ENCODE measurements at places on chromosomes 3 and 15.
A peak's percentile ranks its signal among the peaks of the same experiment; 100 is the strongest.

- DNase-seq: no peak
These were observed 15.5 kb upstream of the PRSS50 start for GRCh38 chr3:46733026-46733800.

- peak; percentile 66 for DNase-seq
These were observed 166.6 kb downstream of the ANO10 start for GRCh38 chr3:43455233-43455632.

GRCh38 chr3:165852711-165853110 is 15.5 kb upstream of the BCHE start:
- no peak for DNase-seq

GRCh38 chr15:63042877-63043334 is 359 bp downstream of the TPM1 start:
- DNase-seq: no peak

DNA sequence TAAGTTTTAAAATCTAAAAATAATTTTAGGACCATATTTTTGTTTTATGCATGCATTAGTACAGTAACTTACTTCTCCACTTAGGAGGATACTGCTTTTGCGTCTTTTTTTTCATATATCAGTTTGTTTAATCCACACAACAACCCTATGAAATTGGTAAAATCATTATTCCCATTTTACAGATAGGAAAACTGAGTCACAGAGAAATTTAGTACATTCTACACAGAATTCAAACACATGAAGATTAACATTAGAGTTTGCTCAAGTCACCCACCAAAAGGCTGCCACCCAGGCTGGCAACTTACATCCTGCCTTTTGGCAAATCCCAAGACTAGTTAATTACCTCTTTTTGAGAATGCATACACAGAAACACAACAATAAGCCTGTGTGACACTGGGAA is 28.7 kb downstream of the TNIK start:
- DNase-seq: no peak

GRCh38 chr15:45087513-45087912 is 26.5 kb downstream of the DUOX2 start:
- no peak for DNase-seq

DNA sequence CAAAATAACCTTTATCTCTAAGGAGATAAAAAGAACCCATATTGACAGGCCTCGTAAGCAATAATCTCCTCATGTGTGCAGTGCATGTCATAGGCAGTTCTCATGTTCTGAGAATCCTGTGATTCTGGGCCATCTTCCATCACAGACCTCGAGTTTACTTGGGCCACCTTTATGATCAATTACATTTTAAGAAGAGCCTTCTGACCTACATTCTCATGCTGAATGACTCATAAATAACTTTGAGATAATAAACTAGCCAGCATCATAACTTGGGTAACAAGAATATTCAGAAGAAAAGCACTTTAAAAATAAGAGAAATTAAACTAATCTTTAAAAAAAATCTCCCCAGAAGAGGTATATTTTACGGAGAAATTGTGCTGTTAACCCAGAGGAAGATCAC is 310.7 kb upstream of the ZNF717 start:
- DNase-seq: peak; percentile 3

DNA sequence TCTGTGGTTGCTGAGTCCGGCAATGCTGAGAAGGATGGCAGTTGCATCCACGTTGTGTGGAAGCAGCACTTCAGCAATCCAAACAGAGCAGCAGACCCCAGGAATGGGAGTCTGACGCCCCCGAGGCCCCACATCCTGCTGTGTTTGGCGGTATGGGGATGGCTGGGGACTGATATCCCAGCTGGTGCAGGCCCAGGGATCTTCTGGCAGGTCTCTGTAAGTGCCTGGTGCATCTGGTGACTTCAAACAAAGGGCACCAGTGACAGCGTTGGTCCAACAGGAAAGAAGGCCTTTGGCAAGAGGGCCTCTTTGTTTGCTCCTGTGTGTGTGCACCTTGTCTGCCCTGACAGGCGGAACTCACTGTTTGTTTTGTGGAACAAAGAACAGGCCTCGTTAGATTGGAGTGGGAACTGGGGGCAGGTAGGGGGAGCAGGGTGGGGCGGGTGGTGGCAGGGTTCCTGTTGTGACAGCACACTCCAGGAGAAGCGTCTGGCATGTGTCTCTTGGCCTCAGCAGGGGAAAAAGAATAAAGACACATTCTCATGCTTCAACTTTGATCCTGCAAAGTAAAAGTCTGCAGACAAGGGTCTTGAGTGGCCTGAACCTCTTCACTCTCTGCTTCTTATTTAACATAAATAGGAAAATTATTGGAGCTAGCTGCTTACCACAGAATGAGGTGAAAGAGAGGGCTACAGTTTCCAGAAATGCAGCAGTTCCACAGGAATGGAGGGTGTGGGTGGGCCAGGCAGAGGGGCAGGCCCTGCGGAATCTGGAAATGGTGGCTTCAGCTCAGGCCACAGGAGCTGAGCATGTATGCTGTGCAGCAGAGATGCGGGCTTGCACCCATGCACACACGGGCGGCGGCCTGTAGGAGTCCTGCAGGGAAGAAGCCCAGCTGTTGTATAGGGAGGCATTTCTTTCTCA is 94.5 kb upstream of the MYZAP start:
- DNase-seq: no peak

- no peak for DNase-seq
These were observed 355.5 kb downstream of the OCA2 start for GRCh38 chr15:27743638-27744037.

- DNase-seq: peak; percentile 13
These were observed 18.2 kb downstream of the CCR4 start for GRCh38 chr3:32969656-32970055.

- no peak for DNase-seq
These were observed 49.9 kb upstream of the NEDD4 start for GRCh38 chr15:56042982-56043980.

GRCh38 chr3:127166501-127167065 is 26.3 kb upstream of the PRR23E start:
- no peak for DNase-seq

DNA sequence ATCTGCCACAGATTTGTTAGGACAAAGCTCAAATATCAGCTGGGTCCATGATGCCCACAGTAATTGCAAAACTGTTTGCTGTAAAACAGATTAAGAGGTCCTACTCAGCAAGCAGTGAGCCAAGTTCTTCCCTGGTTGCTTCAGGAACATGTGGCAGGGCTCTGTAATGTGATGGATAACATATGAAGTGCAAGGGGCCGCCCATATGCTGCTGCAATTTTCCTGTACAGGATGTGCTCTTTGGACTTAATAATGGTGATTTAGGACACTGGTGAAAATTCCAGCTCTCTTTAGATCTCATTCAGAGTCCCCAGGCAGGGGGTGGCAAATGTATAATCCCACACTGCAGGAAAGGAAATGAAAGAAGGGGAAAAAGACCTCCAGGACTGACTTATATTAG is 289.4 kb downstream of the LSAMP start:
- DNase-seq: no peak

DNA sequence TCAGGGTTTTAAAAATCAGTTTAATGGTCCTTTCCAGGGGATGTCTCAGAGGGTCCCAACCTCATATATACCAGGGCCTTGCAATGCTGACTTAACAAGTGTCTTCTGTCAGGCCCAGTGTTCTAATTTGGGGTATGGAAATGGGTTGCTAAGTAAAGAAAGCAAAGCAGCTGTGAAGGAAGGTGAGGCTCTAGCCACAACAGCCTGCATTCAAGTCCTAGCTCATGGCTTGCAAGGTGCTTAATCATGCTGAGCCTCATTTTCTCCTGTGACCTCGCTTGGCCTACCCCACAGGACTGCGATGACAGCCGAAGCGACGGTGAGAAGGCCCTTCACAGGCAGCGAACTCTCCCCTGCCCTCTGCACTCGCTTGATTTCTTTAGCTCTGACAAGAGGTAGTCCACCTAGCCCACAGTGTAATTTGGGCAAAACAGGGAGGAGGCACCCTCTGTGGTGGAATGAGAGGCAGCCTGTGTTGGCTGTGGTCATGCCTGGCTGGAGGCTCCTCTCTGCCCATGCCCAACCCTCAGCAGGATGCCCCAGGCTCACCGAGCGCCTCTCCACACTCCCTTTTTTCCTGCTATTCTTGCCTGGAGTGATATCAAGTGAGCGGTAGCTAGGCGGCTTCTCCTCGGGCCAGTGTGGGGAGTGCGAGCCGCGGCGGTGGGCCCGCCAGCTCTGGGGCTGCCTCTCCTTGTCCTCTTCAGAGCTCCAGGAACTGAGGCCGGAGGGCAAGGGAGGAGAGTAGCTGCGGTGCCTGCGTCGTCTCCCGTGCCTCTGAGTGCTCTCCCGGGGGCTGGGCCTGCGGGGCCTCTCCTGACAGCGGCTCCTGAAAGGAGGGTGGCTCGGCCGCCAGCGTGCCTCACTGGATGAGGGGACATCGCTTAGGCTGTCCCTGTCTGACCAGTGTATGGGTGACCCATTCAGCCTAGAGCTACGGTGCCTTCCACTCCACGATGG is 29.2 kb downstream of the ILDR1 start:
- no peak for DNase-seq

GRCh38 chr3:159953325-159954085 is 35.1 kb upstream of the IL12A start:
- DNase-seq: no peak

GRCh38 chr15:78767331-78767951 is 43.8 kb downstream of the ADAMTS7 start:
- DNase-seq: no peak

DNA sequence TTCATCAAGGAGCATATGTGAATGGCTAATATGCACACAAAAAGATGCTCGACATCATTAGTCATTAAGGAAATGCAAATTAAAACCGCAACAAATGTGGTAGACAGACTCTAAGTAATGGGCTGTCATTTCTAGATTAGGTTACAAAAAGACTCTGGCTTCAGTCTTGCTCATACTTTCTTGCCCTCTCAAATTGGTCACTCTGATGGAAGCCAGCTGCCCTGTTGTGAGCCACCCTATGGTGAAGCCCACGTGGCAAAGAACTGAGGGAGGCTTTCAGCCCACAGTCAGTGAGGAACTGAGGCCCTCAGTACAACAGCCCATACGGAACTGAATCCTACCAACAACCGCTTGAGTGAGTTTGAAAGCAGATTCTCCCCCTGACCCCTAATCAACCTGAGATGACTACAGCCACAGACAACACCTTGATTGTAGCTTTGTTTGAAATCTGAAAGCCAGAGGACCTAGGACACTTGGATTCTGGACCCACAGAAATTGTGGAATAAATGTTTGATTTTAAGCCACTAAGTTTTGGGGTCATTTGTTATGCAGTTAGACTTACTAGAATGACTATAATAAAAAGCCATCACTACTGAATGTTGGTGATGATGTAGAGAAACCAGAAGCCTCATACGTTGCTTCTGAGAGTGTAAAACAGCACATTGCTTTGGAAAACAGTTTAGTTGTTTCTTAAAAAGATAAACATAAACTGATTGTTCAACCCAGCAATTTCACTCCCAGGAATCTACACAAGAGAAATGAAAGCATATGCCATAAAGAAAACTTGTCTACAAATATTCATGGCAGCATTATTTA is 45.7 kb downstream of the EHHADH start:
- DNase-seq: peak; percentile 41

DNA sequence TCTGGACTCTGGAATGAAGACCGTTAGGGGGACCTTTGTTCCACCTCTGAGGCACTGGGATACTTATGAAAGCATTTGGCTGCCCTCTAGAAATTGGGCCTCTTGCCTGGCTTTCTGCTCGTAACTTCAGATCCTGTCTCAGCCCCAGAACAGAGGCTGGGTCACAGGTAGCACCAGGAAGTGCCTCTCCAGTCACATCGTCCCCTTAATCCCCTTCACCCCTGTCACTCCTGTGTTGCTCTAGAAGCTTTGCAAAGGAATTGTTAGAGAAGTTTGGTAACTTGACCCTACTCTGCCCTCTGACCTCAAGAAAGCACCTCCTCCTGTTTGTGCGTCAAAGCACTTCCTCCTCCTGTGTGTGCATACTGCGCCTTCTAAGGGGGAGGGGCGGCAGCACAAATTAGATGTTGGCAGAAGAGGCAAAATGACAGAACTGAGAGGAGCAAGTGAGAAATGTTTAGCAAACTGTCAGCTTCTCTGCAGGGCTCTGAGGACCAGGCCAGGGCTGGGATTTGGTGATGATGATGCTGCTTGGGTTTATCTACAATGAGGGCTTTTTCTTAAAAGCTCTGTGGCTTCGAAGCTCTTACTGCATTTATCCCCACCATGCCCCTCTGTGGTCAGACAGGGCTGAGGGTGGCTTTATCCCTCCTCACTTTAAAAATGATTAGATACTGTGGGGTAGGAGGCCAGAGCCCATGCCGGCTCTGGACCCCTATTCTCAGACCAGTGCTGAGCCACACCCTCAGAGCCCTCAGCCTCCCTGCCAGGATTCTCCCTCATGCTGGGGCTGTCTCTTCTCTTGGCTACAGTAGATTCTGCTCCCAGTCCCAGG is 76.2 kb downstream of the LARS2 start:
- DNase-seq: no peak

GRCh38 chr15:79513940-79514339 is 81.8 kb downstream of the MINAR1 start:
- DNase-seq: no peak

DNA sequence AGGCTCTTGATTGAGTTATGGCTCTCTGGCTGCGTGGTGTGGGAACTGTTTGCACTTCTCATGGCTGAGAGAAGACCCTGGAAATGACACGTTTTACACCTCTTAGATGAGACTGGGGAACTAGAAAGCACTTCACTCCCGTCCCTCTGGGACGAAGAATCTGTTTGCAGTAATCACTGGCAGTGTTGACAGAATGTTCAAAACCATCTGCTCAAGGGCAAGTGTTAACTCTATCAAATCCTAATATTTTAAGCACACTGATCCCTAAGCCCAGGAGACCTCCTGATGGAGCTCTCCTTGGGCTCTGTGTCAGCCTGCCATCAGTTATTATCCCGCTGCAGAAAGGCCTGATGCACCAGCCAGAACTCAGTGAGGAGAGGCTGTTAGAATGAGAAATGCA is 323.8 kb upstream of the DNAJC19 start:
- DNase-seq: no peak

DNA sequence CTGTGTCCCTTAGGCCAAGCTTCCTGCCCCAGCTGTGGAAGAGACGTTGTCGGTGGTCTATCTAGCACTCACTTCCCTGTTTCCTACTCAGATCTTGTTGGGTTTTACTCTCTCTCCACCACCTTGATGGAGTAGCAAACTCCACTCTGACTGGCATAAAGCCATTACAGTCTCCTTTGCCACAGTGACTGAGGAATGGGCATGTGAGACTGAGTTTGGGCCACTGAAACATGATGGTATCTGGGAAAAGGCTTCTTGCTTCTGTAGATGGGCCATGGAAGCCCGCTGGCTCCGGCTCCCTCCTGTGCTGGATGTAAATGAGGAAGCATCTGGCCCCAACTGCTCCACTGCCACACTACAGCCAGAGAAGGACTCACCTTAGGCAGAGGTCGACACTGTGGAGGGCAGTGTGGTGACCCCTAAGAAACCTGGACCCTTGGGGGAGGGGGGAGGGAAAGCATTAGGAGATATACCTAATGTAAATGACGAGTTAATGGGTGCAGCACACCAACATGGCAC is 9.4 kb upstream of the CAMK1 start:
- DNase-seq: no peak
